ENCODE measurements at places on chromosomes 5 and 9.

- no peak for DNase-seq
Measured at GRCh38 chr5:1014781-1015221, 6.2 kb downstream of the NKD2 start.

DNA sequence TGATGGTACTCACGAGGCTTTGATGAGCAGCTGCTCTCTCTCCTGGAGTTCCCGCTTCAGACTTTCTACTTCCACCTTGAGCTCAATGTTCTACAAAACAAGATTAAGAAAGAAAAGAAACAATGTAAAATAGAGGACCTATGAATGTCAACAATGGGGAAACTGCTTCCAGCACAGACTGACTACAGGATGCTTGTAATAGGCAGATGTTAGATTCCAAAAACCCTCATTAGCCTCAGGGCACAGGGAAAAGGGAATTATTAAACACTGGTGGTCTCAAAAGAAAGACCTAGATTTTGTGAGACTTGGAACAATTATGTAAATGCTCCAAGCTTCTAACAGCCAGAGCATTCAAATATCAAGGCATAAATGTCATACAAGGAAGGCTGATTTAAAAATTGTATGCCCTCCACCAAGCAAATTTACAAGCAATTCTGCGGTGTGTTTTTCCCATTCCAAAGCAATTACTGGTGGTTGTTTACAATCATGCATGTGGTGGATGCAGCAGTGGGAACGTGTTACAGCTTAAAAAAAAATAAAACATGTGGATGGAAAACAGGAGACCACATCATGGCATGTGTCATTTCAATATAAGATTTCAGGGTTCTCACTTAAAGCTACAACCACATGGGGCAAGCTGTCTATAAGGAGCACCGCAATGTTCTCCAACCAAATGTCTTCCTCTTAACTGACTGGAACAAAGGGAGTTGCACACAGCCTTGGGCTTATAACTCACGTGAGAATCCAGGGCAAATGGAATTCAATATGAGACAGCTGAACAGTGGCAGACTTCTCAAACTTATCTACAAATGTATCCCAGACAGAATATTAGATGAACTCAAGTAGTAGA is 34.0 kb downstream of the CDK5RAP2 start:
- DNase-seq = no peak

GRCh38 chr5:159398936-159399335 is 68.6 kb upstream of the IL12B start:
- no peak for DNase-seq

GRCh38 chr5:123752552-123753179 is 240.7 kb downstream of the CSNK1G3 start:
- DNase-seq = no peak

DNA sequence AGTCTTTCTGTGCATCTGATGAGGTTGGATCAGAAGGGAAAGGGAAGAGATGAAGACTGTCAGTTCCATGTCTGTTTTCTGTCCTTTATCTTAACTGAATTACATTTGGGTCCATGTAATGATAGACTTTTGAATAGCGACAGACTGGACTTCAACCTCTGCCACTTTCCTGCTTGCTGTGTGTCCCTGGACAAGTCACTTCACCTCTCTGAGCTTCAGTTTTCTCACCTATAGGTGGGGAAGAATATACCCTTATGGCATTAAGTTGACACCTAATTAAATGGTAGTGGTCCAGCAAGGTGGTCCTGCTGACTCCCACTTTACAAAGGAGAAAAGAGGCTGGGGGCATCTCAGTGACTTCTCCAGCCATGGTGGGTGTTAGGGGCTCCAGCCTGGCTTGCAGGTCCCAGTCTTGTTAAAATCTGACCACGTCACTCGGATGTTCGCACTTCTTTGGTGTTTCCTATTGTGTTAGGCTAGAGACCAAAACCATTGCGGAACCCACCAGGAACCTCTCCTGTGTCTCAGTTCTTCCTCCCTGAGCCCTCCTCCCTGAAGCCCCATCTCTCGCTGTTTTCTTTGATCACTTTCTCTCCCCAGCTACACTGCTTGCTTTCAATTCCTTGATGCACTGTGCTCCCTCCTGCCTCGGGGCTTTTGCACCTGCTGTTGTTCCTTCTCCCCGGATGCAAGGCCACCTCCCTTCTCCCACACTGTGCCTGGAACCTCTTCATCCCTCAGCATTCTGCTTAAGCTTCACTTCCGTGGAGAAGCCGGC is 256.5 kb downstream of the NSG2 start:
- no peak for DNase-seq

DNA sequence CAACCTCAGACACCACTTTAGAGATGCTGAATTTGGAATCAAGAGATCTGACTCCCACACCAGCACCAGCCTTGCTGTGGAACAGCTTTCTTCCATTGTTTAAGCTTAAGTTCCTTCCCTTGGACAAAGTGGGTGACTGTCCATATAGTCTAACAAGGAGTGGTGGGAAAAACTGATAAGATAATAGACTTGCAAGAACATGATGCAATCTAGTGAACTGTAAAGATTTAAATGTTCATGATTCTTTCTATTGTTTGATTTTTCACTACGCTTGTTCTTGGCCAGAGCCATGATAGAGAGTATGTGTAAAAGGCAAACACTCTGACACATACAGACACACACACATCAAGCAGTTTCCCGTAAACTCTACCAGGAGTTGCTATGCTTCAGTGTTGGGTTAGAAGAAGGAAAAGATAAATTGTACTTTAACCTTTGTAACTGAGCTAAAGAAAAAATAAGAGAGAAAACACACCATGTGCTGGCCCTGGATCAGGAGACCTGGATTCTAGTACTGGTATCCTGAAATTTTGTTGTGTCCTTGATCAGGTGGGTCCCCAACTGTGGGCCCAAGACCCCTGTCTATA is 94.3 kb downstream of the PAPPA start:
- DNase-seq = no peak

DNA sequence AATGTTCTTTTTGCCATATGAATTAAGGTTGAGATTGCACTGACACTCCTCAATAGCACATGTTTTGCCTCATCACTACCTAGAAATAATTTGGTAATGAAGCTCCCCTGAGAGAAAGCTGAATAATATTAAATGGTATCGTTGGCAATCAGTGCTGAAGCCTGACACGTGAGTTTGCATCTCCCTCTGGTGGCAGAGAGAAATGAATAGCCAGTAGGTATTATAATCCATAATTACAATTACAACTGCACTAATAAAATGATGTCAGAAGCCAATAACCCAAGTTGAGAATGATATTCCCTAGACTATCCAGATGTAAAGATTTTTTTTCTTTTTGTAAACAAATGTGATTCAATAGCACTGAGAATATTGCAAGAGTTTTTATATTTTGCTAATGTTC is 700.3 kb downstream of the PTPRD start:
- peak; percentile 76 for DNase-seq

DNA sequence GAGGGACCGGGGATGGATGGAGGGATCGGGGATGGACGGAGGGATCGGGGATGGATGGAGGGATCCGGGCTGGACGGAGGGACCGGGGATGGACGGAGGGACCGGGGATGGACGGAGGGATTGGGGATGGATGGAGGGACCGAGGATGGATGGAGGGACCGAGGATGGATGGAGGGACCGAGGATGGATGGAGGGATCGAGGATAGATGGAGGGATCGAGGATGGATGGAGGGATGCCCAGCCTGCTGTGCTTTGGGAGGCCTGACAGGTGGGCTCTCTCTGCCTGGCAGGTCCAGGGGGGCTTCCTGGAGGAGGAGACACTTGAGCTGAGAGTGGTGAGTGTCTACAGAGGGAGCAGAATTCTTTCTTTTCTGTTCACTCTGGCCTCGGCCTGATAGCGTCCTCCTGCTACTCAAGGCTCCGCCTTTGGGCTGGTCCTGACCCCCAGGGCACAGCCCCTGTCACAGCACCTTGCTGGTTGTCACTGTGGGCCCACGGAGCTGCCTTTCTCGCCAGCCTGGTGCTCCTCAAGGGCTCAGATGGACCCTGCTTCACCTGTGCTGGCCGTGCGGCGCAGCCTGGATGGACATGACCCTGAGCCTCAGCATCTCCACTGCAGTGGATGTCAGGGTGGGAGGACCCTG is 42.2 kb upstream of the RNF130 start:
- DNase-seq = no peak

- no peak for DNase-seq
Measured at GRCh38 chr5:67816456-67816855, 399.1 kb upstream of the PIK3R1 start.

GRCh38 chr5:36305571-36306326 is 4.0 kb upstream of the RANBP3L start:
- DNase-seq = peak; percentile 95

DNA sequence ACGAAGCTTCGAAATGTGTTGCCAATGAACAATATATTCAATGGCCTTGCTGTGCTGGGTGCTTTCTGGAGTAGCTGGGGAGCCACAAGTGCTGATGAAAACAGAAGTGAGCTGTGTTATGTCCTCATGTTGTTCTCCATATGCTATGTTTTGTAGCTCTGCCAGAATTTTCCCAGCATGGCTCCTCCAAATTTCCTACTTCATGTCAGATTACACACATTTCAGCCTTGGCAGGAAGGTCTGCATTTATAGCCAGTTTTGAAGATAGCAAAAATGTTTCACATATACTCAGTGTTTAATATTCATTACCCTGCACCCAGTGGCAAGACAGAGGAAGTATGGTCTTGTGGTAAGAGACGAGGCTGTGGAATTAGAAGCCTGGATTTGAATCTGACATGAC is 22.6 kb upstream of the NMUR2 start:
- no peak for DNase-seq

DNA sequence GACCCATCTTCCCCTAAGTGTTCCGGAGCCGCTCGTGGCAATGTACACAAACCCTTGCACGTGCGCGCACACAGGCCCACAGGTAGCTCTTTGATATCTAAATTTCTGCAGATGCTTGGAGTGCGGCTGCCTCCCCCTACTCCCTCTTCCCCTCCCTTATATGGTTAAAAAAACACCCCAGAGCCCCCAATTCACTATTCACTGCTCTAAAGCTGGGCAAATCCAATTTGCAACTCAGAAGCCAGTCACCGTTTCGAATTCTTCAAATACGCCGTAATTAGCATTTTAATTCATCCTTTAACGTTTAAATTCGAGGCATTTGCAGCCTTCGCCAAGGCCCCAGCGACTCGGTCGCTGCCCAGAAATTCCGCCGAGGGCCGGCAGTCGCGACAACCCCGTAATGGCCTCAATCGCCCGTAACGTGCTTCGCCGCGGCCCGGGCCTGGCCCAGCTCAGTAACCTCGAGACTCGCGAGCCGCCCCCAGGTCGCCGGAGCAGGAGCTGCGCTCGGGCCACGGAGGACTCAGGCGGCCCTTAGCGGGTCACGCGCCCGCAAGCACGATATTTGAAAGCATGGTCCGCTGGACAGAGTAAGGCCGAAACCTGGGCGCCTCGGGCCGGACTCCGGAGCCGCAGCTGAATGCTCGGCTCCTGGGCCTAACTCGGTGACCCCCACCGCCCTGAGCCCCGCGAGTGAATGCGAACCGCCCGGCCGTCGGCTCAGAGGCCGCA is 1.3 kb downstream of the IRX2 start:
- DNase-seq = peak; percentile 32

DNA sequence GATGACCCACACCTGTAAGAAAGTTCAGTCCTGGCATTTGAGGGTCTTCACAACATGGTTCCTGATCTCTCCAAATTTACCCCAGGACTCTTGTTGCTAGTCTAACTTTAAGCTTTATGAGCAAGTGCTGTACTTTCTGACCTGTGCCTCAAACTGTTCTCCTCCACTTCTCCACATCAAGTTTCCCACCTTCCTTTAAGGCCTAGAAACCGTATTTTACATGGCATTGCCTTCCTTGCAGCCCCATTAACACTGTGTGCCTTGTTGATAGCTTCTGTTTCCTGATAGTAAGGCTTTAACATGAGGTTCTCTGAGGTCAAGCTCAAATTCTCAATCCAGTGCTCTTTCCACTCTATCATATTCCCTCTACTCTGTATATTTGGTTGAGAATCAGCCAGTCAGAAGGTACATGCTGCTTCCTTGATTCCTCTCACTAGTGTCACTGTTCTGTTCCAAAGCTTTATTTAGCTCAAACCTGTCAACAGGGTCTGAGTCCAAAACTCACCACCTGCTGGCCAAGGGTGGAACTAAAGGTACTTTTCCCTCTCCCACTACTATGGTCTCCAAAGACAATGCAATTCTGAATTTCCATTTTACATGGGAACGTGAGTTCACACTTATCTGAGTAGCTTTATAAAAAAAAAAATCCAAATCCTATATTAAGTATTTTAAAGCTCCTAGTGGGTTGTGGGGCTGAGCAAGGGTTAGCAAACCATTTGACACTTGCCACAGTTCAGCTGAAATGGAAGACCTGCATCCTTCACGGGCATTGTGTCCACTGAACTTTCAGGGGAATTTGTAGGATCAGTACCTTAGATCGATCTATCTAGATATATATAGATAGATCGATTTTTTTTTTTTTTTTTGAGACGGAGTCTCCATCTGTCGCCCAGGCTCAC is 21.1 kb downstream of the VCP start:
- DNase-seq = peak; percentile 17

GRCh38 chr9:86183229-86184137 is 76.0 kb downstream of the C9orf153 start:
- no peak for DNase-seq

DNA sequence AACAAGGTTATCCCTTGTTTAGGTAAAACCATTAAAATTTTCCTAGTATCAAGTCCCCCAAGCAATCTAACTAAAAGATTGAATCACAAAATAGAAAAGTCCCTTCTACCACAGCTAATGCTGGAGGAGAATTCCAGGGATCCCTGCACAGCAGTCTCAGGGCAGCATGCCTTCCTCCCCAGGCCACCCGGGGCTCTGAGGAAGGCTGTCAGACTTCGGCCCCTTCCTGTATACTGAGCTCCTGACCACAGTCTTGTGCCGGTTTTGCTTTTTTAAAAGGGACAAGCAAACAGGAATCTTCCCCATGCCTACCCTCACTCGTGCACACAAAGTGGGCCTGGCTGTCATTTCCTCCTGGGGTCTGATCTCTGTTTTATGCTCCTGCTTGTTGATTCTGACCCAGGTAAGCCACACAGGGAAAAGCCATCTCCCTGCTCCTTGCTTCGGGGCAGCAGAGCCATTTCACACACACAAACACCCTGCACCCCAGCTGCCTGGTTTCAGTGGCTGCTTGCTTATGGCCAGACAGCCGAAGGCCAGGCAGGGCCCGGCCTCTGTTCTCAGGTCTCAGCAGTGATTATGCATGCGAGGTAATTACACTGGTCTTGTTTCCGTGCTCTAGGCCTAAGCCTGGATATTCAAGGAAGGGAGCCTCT is 211.9 kb downstream of the NXNL2 start:
- DNase-seq = no peak

DNA sequence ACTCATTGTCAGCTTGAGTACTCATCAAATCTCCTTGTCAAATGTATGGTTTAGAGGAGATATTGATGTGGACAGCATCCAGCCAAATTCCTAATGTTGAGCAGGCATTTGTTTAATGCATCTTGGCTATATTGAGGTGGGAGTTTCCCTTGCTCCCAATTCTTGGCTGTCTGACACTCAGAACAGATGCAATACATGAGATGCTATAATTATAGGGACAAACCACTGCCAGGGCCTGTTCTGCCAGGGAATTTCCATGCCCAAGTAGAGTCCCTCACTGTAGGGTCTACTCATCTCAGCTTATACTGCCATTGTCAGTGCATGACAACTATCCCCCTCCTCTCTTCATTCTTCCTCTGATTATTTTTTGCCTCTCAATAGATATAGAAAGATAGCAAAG is 392.0 kb upstream of the KCNN2 start:
- no peak for DNase-seq

Measured in NCI-H1105 treated with DMSO at 0.1 percent for 48 hours (cell line).